ENCODE measurements at places on chromosomes 4 and X.

GRCh38 chrX:926991-927390, 285.5 kb downstream of the CRLF2 start:
- DNase-seq = no peak

- no peak for DNase-seq
These were observed 7.0 kb upstream of the TXK start for GRCh38 chr4:48141048-48141447.

- DNase-seq = no peak
These were observed 454.7 kb downstream of the PPP4R3C start for GRCh38 chrX:27008486-27008885.

GRCh38 chr4:105990933-105991332, 95.7 kb downstream of the NPNT start:
- DNase-seq = no peak

GRCh38 chrX:19137067-19137466, 14.8 kb upstream of the ADGRG2 start:
- DNase-seq = no peak

DNA sequence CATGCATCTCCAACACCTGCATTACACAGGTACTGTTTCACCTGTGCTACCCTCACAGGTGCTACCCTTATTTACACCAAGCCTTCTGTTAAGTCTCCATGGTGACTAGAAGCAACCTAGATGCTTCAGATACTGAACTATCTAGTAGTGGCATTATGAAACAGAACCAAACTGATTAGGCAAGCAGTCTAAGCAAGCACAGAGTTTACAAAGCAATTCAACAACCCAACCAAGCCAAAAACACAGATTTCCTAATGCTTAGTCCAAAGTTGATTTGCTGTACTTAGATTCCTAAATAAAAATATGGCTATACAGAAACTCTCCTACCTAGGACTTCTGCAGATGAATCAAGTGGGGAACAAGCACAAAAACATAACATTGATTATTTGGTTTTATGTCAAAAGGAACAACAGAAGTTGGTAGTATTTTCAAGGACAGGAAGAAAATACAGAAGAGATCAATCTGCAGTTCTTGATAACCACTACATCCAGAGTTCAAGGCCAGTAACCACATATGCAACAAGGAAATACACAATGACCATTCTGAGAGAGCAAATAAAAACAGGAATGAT, 3.2 kb downstream of the TAPT1 start:
- no peak for DNase-seq

GRCh38 chrX:64191281-64192010, 14.1 kb downstream of the AMER1 start:
- no peak for DNase-seq

DNA sequence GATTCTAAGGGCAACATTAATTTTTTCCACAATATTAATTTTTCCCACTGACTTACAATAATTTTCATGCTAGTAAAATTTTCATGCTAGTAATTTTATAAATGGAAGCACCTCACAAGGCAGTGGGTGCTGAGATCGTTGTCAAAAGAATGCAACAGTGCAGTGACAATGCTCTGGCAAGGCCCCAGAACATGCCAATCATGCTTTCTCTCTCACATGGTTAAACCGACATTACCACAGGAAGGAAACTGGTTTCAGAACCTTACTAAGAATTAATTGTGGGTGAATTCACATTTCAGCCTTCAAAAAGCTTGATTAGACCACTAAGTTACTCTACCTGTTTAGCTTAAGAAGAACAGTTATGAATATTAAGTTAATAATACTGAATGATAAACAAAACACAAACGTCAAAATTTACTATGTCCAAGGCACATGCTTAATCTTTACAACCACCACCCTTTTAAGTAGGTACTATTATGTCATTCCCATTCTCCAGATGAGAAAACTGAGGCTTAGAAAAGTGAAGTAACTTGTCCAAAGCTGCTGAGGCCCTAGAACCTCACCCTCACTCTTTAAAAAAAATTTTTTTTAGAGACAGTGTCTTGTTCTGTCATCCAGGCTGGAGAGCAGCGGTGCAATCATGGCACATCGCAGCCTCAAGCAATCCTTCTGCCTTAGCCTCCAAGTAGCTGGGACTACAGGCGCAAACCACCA, 10.0 kb upstream of the OPHN1 start:
- DNase-seq = no peak

DNA sequence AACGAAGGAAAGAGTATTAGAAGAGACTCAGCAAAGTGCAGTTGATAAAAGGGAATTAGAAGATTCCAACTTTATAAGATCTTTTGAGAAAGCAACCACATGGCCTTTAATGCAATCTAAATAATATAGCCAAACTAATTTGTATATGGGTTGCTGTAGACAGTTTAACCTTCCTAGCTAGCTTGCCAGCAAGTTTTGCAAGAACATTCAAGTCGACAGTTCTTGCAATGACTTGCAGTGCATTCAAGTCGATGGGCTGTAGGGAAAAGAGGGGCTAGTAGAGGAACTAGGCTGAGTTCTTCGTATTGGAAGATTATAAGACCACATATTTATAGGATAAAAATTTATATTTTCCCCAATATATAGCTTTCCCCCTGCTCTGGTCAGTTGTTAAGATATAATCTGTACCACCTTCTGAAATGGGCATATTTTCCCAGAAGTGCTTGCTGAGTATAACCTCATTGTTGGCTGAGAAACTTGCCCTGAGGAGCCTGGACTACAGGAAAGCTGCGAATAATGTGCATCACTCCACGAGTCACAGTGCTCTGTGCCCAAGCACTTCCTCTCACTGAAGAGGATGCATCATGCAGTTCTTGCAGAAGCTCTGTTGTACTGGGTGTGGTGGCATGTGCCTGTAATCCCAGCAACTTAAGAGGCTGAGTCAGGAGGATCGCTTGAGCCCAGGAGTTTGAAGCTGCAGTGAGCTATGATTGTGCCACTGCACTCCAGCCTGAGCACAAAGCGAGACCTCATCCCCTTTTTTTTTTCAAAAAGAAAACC, 56.7 kb downstream of the DOCK11 start:
- peak; percentile 83 for DNase-seq

DNA sequence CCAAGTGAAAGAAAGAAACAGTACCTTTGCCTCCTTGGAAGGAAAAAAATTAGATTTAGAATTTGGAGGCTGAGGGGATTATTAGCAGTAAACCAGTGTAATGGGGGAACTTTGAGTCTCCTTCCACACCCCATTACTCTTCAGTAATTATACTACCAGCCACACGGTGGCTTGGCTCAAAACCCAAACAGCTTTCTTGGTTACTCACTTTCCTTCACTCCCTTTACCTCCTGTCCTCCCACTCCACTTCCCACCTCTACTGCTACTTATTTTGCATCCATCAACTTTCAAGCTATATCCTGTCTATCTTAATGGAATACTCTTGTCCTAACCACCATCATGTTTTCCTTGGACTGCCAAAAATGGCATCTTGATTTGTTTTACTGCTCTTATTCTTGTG, 310.6 kb upstream of the AADAT start:
- DNase-seq = no peak

All from inflammatory macrophage (primary cell).